ENCODE measurements at places on chromosomes 2 and 18.
A peak's percentile ranks its signal among the peaks of the same experiment; 100 is the strongest.

DNA sequence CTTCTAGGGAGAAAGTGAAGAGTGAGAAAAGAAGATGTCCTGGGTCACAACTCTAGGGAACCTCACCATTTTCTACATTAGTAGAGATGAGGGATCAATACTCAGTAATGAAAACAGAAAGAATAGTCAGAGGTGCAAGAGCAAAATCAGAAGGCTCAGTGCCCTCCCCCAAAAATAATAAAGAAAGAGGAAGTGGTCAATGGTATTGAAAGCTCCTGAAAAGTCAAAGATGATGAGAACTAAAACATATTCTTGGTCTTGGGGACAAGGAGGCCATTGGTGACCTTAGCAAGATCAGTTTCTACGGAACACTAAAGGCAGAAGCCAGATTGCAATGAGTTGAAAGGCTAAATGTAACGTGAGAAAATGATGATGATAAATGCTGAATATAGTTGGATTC, 24.5 kb upstream of the MYO1B start:
- DNase-seq: no peak

GRCh38 chr2:2061091-2061696, 269.9 kb downstream of the MYT1L start:
- no peak for DNase-seq

- DNase-seq: peak; percentile 32
These were observed 119.1 kb downstream of the BAZ2B start for GRCh38 chr2:159497256-159497655.

- no peak for DNase-seq
These were observed 155.5 kb upstream of the CAVIN2 start for GRCh38 chr2:192002418-192002817.

GRCh38 chr2:161036926-161037325, 123.3 kb upstream of the TANK start:
- DNase-seq: no peak

GRCh38 chr2:54942373-54942772, 107.9 kb downstream of the RTN4 start:
- DNase-seq: peak; percentile 44

DNA sequence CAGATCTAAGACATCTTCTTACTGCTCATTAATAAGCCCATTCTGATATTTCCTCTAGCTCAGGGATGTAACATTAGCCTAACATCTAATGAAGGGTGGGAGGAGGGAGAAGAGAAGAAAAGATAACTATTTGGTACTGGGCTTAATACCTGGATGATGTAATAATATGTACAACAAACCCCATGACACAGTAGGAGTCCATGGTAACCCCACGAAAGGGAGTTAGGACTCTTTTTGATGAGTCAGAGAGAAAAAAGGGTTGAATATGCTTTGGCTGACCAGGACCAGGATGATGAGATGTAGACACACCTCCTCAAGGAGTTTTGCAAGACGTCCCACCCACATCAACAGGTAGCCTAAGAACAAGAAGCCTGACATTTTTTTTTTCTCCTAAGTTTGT, 34.4 kb upstream of the DLX2 start:
- DNase-seq: no peak

DNA sequence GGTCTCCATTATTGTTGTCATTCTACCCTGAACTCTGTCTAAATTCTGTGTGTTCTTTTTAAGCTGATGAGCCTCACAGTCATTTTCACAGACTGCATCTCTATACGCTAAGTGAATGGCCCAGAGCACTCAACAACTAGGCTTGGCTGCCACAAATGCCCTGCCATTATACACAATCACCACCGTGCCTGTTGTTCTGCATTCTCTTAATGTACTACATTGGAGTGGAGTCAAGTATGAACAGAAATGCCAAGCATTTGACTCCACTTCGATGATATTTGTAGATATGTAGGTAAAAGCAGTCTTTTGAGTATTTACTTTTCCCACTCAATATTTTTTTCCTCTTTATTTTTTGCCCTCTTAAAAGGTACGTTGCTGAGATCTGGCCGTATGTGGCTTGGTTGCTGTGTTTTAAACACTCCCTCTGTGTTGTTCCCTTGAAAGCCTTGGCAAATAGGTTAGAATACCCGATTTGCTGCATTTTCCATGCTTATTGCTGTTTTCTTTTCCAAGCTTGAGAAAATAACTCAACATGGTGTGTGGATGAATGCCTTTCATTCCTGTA, 36.2 kb upstream of the TMEFF2 start:
- no peak for DNase-seq

- peak; percentile 7 for DNase-seq
These were observed 40.6 kb upstream of the HDAC4 start for GRCh38 chr2:239441261-239442078.

DNA sequence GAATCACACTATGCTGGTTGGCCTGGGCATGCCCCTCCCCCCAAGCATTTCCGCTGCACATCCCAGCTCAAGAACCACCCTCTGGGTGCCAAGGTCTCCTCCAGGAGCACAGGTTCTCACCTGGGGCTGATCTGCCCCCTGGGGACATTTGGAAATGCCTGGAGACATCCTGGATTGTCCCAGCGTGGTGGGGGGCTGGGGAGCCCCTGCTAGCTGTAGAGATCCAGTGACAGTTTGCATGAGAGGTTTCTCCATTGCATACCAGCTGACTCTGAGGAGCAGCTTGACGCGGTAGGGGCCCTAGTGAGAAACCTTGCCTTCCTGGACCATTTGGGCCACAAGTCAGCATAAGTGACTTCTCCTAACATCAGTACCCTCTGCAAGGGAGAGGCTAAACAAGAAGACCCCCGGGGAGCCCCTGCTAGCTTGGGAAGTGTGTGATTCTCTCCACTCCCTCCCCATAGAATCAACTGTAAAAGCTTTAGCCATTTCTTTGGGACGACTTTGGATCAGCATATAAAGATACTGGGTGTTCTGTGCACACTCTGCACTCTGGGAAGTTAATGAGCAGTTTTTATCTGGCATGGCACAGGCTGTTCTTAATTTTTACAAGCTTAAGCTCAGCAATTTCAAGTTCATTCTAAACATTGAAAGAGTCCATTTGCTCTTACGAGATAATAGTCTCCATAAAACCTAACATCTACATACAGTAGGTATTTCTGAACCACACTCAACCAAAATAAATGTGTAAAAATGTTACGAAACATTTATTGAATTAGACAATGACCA, 94.1 kb downstream of the GBX2 start:
- no peak for DNase-seq

DNA sequence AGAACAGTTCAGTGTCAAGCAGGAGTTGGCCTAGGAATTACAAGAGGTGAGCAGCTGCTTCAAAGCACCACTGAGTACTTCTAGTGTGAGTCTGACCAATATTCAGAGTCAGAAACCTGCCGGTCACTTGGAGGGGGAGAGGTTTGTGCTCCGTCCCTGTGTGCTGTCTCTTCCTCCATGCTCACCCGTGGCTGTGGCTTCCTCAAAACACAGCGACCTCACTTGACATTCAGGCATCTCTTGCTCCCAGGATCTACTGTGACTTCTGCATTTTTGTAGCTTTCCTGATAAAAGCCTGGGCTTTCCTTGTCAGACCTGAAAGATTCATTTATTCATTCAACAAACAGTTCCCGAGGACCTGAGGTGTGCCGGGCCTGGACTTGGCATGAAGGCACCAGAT, 32.9 kb downstream of the TPRKB start:
- DNase-seq: no peak

- DNase-seq: no peak
These were observed 79.5 kb downstream of the ARMC9 start for GRCh38 chr2:231277962-231278361.

DNA sequence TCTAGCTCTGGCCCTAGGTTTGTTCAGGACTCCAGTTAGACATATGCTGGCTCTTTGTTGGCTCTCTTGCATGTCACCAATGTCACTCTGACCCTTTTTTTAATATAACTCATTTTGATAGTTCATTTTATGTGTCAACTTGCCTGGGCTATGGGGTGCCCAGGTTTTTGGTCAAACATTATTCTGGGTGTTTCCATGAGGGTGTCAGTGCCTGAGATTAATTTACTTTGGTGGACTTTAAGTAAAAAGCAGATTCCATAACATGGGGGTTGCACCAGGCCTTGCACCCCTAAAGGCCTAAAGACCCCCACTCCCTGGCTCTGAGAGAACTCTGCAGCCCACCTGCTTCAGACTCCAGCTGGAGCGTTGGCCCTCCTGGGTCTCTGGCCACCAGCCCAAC, 48.1 kb upstream of the SNTG2 start:
- DNase-seq: no peak

DNA sequence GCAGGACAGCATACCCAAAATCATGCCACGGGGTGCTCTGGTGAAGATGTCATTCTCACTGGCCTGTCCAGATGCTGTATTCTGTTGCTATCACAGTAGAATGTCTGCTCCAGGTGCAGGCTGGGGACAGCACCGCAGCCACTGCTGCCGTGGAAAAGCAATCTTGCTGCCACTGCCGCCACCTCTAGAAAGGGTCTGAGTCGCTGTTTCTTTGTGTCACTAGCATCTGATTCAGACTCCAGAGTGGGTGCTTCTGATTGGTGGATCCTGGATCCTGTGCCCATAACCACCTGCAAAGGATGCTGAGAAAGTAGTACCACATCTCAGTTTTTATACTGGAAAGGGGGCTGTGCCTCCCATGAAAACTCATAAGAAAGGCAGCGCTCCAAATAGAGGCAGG, 45.3 kb upstream of the CTLA4 start:
- DNase-seq: no peak

GRCh38 chr2:28600181-28600580, 104.3 kb downstream of the PLB1 start:
- DNase-seq: no peak

DNA sequence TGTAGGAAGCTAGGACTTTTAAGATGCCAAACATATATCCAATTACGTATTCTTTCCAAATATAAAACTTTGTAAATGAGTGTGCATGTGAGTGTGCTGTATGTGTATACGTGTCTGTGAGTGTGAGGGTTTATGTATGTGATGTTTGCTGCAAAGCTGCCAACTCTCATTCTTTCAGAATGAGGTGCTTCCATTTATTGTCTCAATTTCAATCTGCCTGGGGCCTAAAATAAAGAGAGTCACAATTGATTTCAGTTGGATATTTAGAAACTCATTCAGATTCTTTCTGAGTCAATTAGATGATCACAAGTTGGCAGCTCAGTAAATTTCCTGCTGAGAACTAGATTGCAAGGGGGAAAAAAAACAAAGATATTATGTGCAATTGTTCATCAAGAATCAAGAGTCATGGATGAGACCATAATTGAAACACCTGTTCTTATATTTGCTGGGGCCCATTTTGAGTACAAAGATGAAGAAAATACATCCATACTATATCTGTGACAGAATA, 621.2 kb upstream of the ACVR2A start:
- DNase-seq: no peak

- no peak for DNase-seq
These were observed 231.2 kb upstream of the LINC00305 start for GRCh38 chr18:64380117-64380516.

DNA sequence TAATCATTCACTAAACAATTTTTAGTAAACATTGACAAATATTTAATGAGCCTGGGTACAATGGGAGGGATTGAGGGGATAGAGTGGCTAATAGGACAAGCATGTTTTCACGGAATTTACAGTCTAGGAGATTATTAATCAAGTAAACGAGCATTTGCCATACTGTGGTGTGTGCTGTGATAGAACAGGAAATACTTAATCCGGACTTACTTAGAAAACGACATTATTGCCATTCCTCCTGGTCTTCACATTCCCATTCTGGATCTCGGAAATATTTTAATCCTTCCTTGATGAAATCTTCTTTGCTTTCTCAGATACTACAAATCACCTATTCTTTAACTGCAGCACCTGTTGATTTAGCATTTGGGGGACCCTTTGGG, 905 bp downstream of the TTLL4 start:
- DNase-seq: no peak

DNA sequence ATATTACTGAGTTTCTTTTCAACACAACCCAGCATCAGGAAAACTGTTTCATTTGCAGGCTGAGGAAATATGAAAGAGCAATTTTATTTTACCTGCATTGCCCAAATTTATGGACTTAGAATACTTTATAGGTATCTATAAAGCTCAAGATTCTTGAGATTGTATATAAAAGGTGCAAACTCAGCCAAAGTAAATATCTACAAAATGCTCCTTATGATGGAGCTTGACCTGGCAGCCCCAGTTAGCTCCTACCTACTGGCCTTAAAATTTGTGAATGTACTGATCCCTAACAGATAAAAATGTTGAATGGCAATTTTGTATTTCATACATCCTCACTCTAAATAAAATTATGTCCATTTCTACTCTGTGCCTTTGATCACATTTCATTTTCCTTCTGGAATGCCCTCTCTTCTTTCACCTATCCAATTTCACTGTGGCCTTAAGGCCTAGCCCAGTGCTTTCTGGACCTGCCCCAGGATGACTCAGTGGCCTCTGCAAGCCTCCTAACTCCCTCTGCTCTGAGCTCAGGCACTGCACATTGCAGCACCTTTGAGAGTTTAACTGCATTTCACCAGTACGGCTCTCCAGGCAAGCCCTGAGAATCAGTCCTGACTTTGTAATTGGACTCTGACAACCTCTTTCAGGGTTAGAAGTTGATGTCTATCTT, 125.9 kb downstream of the ANTXR1 start:
- DNase-seq: no peak

- DNase-seq: no peak
These were observed 265.5 kb upstream of the PARD3B start for GRCh38 chr2:204279819-204280218.

- DNase-seq: no peak
These were observed 709 bp downstream of the PTPN2 start for GRCh38 chr18:12883372-12883683.

DNA sequence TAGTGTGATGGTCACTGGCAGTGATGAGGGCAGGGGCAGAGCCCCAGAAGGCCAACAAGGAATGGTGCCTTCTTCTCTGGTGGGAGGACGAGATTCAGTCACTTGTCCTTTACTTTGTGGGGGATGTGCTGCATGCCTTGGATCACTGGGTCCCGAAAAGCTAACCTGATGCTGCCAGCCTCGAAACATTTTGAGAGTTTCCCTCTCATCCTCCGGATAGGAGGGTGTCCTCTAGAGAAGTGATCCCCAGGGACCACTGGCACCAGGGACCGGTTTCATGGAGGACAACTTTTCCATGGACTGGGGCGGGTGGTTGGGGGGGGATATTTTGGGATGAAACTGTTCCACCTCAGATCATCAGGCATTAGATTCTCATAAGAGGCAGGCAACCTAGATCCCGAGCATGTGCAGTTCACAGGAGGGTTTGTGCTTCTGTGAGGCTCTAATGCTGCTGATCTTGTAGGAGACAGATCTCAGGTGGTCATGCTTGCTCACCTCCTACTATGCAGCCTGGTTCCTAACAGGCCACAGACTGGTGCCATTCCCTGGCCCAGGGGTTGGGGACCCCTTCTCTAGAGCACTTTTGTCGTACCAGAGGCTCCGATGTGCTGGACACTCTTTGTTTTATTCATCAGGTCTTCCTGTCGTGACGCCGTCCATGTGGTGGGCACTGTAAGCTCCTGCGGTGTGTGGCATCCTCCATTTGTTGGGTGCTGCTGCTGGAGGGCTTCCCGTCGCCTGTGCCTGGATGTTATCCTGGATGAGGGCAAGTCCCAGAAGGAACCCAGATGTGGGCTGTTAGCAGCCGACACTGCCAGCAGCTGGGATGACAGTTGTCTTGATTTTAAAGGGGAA, 68.5 kb upstream of the HDAC4 start:
- DNase-seq: no peak

All from CD4-positive, alpha-beta T cell treated with Interleukin-4 for 4 hours (primary cell).